ENCODE measurements at places on chromosomes 1 and 21.

GRCh38 chr1:25804964-25805862, 5.2 kb downstream of the SELENON start:
- DNase-seq = no peak

GRCh38 chr1:14704846-14705245, 106.4 kb downstream of the KAZN start:
- peak; percentile 38 for DNase-seq

DNA sequence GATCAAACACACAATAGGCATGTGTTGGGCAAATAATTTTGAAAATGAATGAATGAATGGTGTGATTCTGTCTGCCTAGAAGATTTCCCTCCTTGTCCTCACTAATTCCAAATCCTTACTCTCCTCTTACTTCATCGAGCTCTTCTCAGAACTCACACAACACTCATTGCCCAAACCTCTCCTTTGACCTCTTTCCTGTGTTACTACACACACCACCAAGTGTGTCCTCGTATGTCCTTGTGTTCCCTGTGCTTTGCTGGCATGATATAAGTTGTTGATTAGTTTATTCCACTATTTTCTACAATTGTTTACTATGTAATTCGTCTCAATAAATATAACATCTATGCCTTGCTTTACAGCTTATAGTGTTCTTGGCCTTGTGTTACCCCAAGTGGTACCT, 41.4 kb upstream of the GALNT2 start:
- DNase-seq = no peak

DNA sequence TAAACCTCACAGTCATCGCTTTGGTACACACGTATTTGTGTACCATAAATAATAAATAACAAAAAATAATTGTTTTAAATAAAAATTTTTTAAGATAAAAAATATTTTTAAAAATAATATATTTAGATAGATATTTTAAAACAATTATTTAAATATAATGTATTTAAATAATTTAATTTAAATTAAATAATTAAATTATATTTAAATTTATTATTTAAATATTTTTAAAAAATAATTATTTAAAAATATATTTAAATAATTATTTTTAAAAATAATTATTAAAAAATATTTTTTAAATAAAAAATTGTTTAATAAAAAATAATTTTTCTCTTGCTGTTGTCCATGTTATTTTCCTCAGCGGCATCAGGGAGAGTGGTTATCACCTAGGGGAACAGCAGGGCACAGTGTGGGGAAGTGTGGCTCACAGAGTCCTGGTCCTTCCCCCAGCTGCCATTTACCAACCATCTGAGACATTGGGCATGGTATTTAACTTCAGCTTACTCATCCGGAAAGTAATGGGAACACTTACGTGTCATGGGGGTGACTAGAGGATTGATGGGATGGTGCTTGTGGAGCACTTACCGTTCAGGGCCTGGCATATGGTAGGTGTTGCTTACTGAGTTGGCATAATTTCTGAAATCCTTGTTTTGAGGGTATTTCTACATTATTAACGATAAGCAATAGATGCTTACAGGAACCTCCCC, 92.9 kb upstream of the TSPAN2 start:
- peak; percentile 85 for DNase-seq

DNA sequence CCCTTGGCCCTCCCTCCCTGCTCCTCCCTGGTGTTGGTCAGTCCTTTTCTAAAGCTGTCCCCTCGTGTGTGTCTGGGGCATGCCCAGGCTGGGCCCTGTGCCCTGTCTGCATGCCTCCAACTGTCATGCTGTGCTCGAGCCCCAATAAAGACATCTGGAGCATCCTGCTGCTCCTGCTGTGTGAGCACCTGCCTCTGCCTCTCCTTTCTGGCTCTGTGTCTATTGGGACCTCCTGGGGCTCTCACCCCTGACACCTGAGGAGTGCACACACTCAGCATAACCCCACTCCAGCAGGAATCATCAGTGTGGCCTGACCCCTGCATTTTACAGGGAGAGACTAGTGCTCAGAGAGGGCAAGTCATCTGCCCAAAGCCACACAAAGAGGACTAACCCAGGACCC, 23.7 kb downstream of the KCNC4 start:
- DNase-seq = no peak

DNA sequence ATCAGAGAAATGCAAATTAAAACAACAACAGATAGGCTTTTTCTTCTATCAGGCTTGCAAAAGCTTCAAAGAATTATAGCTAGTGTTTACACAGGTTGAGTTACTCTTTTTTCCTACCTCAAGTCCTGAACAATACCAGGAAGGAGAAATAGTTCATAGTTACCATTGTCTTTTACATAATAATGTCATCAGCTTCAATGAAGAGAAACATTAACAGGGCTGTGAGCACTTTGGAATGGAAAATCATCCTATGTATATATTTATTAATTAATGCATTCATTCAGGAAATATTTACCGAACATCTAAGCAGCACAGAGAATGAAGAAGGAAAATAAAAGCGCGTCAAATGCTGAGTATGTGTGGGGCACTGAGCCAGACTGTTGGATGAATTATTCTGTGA, 197.3 kb downstream of the ZBTB18 start:
- no peak for DNase-seq

- DNase-seq = peak; percentile 36
Measured at GRCh38 chr1:39086386-39086785, 60.2 kb downstream of the NDUFS5 start.

DNA sequence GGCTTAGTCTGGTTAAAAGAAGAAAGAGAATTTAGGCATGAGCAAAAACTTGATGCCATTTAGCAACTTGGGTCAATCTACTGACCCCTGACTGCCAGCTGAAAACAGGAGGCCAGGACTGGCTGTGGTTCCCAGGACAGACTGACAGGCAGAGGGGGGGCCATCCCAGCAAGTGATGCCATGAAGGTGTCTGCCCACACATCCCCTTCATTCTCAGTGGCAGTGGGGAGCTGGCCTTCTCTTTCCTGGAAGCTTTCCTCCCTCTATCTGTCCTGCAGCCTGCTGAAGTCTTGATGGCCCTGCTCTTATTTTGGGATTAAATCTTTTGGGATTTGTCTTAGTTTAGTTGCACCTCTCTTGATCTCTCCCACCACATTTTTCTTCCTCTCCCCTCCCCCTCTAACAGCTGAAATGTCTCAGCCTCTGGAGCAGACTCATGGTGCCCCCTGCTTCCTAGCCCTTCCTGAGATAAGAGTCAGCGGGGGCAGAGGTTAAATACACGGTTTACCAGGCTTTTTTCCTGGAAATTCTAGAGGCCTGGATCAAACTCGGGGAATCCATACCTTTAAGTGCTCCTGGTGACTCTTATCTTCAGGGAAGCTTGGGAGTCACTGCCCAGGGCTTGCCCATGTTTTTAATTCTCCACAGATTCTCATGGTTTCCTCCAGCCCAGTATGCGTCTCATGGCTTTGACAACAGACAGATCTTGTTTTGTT, 99.5 kb upstream of the TSPAN2 start:
- no peak for DNase-seq

DNA sequence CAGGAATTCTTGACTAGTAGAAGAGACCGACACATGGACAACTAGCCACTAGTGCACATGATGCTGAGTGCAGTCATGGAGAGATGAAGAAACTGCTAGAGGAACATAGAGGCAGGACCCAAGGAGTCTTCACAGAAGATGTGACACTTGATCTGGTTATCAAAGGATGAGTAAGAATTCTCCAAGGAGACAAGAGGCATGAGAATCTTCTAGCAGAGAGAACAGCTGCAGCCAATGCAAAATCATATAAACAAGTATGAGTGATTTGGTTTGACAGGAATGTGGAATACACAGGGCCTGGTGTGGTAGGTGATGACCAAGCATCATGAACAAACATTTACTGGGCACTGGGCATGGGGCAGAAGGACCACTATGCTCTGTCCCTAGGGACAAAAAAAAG, 140.9 kb upstream of the CTTNBP2NL start:
- DNase-seq = peak; percentile 69

GRCh38 chr1:159005161-159005560, 4.5 kb upstream of the IFI16 start:
- no peak for DNase-seq

- DNase-seq = no peak
Measured at GRCh38 chr1:9586147-9586766, 2.5 kb upstream of the TMEM201 start.

DNA sequence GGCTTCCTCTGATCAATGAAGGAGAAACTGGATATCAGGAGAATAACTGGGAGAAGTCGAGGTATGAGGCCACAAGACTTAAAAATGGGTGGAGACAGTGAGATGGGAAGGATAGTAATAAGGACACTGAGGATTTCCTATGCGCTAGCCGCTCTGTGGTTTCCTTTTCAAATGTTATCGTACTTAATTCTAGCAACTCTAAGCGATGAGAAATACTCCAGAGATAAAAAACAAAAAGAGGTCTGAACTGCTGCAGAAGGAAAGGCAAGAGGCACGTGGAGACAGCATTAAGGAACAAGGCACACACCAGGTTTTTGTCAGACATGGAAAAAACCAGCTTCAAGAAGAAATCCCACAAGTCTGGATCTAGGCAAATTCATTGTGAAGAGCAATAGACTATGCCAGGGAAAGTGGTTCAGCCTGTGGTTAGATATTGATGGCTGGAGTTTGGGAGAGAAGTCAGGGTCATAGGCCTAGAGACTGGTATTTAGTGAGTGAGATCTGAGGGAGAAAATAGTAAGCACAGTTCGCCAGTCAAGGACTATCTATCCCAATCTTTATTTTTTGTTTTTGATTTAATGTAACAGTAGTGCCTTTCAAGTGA, 5.3 kb downstream of the CLCA2 start:
- DNase-seq = no peak

DNA sequence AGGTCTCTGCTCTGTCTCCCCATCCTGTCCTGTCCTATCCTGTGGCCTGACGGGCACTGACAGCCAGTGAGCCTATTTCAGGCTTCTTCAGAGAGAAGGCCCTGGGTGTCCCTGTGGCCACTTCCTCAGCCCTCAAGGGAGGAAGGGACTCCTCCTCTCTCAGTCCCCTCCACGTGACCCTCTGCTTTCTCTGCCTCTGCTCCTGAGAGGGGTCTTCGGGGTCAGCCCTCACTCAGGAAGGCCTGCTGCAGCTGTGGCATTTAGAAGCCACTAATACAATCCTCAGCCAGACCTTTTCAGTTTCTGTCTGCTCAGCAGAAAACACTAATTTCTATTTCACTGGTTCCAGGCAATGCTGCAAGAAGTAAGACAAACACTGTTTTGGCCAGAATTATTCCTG, 43.6 kb upstream of the ETV3 start:
- DNase-seq = no peak

- DNase-seq = peak; percentile 96
Measured at GRCh38 chr1:7783826-7784491, at the start of gene PER3. TSS of gene PER3 (plus strand) at chr1:7784291. CDS start at chr1:7784878, 587 bp downstream.

DNA sequence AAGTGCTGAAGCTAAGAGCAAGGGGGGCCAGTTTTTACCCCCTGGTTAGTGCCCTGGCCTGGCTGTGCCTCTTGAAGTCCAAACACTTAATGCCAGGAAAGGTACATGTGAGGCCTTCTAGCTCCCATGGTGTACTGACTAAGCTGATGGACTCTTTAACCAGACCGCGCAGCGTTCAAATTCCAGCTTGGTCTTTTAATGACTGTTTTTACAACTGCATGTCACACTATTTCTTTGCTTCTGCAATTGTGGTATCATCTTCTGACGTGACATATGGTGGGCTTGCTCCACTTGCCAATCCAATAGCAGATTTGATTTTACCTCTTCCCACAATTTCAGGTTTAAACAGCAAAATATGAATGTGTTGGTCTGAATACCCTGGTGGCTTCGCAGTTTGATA, 197.3 kb downstream of the HUNK start:
- DNase-seq = no peak

- DNase-seq = peak; percentile 92
Measured at GRCh38 chr1:1360506-1361169, 2.3 kb upstream of the MXRA8 start.

- no peak for DNase-seq
Measured at GRCh38 chr1:186465946-186466345, 5.0 kb upstream of the PDC start.

GRCh38 chr1:81877940-81878339, 77.2 kb downstream of the ADGRL2 start:
- no peak for DNase-seq
